ENCODE measurements at places on chromosomes 1 and 21. TPM values are rescaled to one million over a fixed set of nuclear protein-coding genes. Genes with fewer than 3 reads are reported as not detected.

- no peak for DNase-seq
Measured at GRCh38 chr1:229495782-229496181, 12.4 kb downstream of the NUP133 start.

GRCh38 chr1:181640956-181641355 lies 157.6 kb downstream of the CACNA1E start:
- no peak for DNase-seq

DNA sequence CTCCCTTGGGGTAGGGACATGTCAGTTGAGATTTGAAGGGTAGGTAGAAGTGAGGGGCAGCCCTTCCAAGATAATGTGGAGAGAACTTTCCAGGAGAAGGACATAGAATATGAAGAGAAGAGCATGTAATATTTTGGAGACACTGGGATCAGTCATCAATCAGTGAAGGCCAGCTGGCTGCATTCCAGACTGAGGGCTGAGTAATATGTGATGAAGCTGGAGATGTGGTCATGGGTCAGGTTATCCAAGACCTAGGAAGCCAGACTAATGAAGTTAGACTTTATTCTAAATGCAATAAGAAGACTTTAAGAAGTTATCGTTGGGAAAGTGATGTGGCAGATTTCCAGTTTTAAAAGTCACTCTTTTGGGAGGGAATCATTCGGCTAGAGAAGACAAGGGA lies 262.0 kb downstream of the HMCN1 start:
- DNase-seq = peak; percentile 74

- DNase-seq = no peak
Measured at GRCh38 chr1:156429313-156430060, 60.5 kb downstream of the RHBG start.

DNA sequence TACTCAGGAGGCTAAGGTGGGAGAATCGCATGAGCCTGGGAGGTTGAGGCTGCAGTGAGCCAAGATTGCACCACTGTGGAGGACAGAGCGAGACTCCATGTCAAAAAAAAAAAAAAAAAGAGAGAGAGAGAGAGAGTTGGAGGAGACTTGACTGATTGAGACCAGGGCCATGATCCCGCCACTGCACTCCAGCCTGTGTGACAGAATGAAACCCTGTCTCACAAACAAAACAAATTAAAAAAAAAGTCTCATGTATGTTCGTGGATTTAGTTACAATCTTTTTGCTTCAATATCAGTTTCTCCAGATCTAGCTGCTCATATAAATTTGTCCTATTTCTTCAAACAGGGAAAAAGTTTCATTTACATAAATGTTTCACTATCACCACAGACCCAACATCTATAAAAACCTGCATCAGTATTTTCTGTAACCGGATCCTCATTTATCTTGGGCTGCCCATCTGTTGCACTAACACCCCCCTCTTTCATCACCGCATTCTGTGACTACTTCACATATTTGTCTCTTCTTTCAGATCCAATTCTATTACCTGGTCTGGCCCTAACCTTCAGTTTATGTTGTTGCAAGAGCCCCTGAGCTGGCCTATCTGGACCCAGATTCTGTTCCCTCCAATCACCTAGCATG lies 127.0 kb downstream of the GREM2 start:
- DNase-seq = no peak

DNA sequence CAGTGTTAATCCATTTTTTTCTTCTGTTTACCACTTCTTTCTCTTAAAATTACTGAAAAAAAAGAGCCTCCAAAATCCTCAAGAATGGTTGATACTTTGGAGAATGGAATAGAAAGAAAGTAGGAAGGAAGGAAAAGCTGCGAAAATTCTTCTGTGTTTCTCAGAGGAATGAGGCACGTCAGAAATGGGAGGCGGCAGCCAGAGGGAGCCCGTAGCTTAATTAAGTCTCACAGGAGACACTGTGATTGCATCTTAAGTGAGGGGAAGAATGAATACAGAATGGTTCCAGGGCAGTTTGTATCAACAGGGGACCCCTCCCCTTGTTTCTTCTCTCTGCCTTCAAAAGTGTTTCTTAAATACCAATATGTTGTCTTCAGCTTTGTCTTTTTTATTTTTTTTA lies 1099.5 kb downstream of the PLA2G4A start:
- DNase-seq = peak; percentile 56

The SPRR2F gene
- total RNA-seq = not detected

GRCh38 chr1:112894561-112895011 lies 61.4 kb downstream of the SLC16A1 start:
- no peak for DNase-seq

The OR2L5 gene
- not detected for total RNA-seq

The HPDL gene
- total RNA-seq = not detected

Measured in A172 (cell line).